Left lung (tissue), 14 donors: ENCODE measurements at places on chromosomes 1 and 21. TPM values are rescaled to one million over a fixed set of nuclear protein-coding genes. Genes with fewer than 3 reads are reported as not detected.
A peak's percentile ranks its signal among the peaks of the same experiment; 100 is the strongest.

UTP25 gene
- 7.2 TPM for total RNA-seq

ATAD3C gene
- 9.9 TPM for total RNA-seq

GRCh38 chr1:25695771-25696311, 79.2 kb downstream of the MAN1C1 start:
- no peaks in the 10 kb centered on the region for H3K27me3 ChIP-seq
- no peak for DNase-seq
- peak overlapping the region; percentile 78 for H3K27ac ChIP-seq
- H3K4me3 ChIP-seq: no peak overlapping the region
- H3K36me3 ChIP-seq: no peaks in the 10 kb centered on the region
- H3K4me1 ChIP-seq: peaks cover 18% of the 10 kb centered on the region

DNA sequence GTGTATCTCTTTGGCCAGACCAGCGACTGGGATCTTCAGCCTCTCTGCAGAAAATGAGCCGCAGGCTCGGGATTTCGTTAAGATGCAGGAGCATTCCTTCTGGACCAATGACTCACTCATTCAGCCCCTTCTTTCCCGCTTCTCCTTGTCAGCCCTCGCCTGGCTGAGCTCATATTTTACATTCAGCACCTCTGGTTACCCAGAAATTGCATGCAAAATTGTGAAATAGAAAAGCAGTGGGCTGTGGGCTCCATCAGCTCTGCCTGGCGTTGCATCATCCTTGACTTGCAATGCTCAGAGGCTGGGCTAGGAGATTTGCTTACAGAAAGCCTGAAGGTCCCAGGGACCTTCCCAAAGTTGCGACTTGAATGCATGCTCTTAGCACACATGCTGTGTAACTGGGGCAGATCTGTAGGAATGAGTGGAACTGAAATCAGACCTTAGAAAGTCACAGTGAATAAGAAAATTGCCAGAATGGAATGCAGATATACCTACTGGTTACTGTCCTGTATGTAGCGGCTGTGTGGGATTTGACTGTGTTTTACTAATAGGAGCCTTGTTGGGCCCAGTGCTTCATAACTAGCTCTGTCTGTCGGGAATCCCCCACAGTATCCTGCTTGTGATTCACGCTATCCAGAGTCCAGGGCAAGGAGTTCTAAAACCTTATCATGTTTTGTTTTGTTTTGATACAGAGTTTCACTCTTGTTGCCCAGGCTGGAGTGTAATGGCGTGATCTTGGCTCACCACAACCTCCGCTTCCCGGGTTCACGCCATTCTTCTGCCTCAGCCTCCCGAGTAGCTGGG, 444.8 kb downstream of the KIF26B start:
- peak; percentile 86 for DNase-seq
- no peaks in the 10 kb centered on the region for H3K36me3 ChIP-seq
- H3K4me1 ChIP-seq: no peaks in the 10 kb centered on the region
- no peak overlapping the region for H3K4me3 ChIP-seq
- H3K27ac ChIP-seq: no peak overlapping the region

GRCh38 chr1:155457266-155457665, 105.3 kb downstream of the ASH1L start:
- no peak for DNase-seq
- H3K4me3 ChIP-seq: no peak overlapping the region
- H3K36me3 ChIP-seq: peaks cover 53% of the 10 kb centered on the region
- peaks cover 8% of the 10 kb centered on the region for H3K4me1 ChIP-seq

GRCh38 chr1:233261206-233261605, 34.3 kb downstream of the PCNX2 start:
- H3K4me1 ChIP-seq: no peaks in the 10 kb centered on the region
- peaks cover 16% of the 10 kb centered on the region for H3K36me3 ChIP-seq
